Tibial nerve (tissue), 4 donors: ENCODE measurements at places on chromosomes 1 and 21.

- H3K4me1 ChIP-seq = no peaks in the 10 kb centered on the region
- no peak overlapping the region for H3K4me3 ChIP-seq
- H3K27ac ChIP-seq = no peak overlapping the region
These were observed 33.7 kb downstream of the FAM163A start for GRCh38 chr1:179776831-179777230.

DNA sequence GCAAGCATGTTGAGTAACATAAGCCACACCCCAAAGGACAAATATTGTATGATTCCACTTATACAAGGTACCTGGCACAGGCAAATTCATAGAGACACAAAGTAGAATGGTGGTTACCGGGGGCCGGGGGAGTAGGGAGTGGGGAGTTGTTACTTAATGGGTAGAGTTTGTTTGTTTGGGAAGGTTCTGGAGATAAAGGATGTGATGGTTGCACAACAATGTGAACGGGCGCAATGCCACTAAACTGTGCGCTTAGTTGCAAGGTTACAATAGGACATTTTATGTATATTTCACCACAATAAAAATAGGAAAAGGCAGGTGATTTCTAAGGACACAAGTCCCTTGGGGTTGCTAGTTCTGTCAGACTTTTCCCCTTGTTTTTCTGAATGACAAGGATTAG lies 516.6 kb downstream of the KIF26B start:
- no peaks in the 10 kb centered on the region for H3K4me1 ChIP-seq
- H3K36me3 ChIP-seq = no peaks in the 10 kb centered on the region
- no peak for DNase-seq
- H3K4me3 ChIP-seq = no peak overlapping the region

DNA sequence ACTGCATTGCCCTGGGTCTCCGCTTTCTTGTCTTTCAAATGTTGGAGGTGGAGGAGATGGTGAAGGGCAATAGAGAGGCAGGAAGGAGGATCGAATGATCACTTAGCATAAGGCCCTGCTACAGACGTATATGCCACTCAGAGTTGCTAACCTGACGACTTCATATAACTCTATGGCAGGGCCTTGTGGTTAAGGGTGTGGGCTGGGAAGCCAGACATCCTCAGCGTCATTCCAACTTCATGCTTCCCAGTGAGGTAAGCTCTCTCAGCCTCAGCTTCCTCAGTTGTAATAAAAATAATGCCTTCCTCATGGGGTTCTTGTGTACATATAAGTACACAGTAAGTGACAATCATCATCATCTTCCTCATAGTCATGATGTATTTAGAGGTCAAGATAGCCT lies 54.6 kb downstream of the CASQ2 start:
- H3K36me3 ChIP-seq = no peaks in the 10 kb centered on the region
- no peaks in the 10 kb centered on the region for H3K4me1 ChIP-seq
- no peak for DNase-seq

DNA sequence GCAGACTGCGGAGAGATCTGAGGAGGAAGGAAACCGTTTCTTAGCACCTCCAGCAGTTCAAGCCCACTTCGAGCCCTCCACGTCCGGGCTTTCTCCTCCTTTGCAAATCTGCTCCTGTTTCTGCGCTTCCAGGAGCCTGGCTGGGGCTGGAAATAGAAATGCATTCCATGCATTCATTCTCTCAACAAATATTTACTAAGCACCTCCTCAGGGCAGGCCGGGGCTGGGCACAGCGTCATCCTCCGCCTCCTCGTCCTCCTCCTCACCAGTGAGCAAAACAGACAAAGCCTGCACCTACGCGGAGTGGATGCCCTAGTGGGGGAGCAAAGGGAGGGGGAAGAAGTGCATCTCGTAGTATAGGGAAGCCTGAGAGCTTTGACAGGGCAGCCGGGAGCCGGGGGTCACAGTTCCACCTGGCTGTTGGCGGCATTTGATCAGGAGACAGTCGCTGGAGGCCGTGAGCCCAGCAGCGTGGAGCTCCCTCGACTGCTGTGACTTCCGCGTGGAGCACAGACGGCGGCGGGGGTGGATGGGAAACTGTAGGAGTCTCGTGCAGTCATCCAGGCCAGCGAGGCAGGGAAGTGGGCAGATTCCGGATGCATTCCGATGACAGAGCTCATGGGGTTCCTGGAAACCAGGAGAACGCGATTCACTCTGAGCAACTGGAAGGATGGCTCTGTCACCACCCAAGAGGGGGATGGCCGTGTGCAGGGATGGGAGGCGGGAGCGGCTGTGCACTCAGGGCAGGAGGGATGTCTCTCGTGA lies 93.5 kb downstream of the SIK1 start:
- no peaks in the 10 kb centered on the region for H3K36me3 ChIP-seq
- peaks cover 5% of the 10 kb centered on the region for H3K27me3 ChIP-seq
- no peak overlapping the region for H3K4me3 ChIP-seq
- no peak for DNase-seq
- peaks cover 14% of the 10 kb centered on the region for H3K4me1 ChIP-seq
- peak overlapping the region; percentile 83 for H3K27ac ChIP-seq

GRCh38 chr1:98559291-98559690 lies 102.2 kb upstream of the SNX7 start:
- no peak for DNase-seq
- H3K27ac ChIP-seq = no peak overlapping the region
- H3K27me3 ChIP-seq = no peaks in the 10 kb centered on the region
- H3K36me3 ChIP-seq = no peaks in the 10 kb centered on the region
- no peak overlapping the region for H3K4me3 ChIP-seq
- H3K4me1 ChIP-seq = peaks cover 7% of the 10 kb centered on the region

GRCh38 chr1:57672346-57673140 lies 248.7 kb upstream of the DAB1 start:
- H3K4me1 ChIP-seq = no peaks in the 10 kb centered on the region
- no peak overlapping the region for H3K4me3 ChIP-seq
- no peak for DNase-seq
- H3K36me3 ChIP-seq = no peaks in the 10 kb centered on the region
- H3K27ac ChIP-seq = no peak overlapping the region
- H3K27me3 ChIP-seq = no peaks in the 10 kb centered on the region
